ENCODE measurements at places on chromosomes 12 and 14.

DNA sequence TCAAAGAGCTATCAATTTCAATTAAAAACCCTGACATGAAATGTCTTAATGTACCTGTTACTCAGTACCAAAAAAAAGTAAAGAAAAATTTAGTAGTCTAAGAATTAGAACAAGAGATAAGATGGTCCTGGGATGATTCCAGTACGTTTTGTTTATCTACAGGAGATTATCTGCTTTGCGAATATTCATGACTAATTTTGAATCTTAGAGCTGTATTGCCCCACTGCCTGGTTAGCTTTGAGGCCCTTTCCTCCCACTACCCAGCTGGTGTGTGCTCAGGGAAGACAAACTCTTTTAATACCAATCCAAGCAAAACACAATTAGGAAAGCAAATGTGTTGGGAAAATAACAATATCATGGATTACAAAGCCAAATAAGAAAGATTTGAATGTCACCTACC lies 263.5 kb downstream of the FOXG1 start:
- DNase-seq, result no peak

GRCh38 chr12:68630050-68630449 lies 19.4 kb downstream of the RAP1B start:
- DNase-seq, result no peak

DNA sequence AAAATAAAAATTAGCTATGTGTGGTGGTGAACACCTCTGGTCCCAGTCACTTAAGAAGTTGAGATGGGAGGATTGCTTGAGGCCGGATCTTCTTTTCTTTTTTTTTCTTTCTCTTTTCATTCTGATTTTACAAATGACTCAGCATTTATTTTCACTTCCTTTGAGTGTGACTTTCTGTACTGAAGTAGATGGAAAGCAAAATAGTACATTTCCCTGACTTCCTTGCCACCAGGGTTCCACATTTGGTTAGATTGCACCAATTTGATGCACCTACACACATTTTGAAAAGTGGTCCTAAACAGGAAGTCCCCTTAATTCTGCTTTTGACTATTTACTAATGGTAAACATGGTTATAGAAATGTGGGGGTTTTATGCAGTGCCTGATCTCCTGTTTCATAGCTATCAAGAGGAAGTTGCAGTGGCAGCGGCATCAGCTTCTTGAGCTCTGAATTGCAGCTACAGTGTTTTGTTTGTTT lies 13.0 kb upstream of the LEMD3 start:
- DNase-seq, result peak; percentile 8

DNA sequence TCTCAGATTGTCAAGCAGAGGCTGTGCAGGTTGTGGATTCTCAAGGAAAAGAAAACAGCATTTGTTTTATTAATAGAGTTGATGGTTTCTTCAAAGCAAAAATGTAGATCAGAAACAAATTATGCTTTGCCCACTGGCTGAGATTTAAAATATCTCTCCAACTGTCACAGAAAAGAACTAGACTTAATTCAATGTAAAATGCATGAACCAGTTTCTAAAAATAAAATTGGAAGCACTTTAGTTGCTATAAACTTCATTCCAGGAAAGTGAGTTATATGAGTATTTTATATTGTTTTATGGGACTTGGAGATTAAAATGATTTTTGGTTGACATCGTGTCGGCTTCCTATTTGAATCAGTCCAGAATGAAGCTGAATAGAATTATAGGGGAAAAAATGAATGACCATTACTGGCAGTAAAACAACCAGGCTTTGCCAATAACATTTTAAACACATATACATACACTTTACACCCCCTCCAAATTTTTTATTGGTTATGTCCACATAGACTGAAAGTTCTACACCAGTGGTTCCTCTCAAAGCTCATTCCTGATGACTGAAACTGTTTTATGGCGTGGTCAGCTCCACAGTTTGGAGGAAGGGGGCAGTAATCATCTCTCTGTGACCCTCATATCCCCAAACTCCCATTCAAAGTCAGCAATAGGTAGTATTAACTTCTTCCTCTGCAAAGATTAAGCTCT lies 55.5 kb upstream of the DAAM1 start:
- no peak for DNase-seq

DNA sequence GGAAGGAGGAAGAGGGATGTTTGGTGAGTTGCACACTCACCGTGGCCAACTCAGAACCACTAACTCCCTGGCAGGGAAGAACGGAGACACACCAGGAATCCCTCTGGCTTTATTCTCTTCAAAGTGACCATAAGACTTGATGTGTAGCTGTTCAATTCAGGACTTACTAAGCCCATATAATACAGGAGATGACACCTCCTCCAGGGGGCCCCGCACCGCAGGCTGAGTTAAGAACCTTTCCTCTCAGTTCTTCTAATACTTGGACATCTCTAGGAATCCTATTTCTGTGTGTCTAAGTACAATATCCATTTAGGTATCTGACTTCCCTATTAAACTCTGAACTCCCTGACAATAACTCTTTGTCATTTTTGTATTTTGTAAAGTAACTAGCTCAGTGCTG lies 49.5 kb downstream of the DCAF4 start:
- no peak for DNase-seq

- DNase-seq, result no peak
Measured at GRCh38 chr12:98345308-98345876, 170.0 kb upstream of the TMPO start.

DNA sequence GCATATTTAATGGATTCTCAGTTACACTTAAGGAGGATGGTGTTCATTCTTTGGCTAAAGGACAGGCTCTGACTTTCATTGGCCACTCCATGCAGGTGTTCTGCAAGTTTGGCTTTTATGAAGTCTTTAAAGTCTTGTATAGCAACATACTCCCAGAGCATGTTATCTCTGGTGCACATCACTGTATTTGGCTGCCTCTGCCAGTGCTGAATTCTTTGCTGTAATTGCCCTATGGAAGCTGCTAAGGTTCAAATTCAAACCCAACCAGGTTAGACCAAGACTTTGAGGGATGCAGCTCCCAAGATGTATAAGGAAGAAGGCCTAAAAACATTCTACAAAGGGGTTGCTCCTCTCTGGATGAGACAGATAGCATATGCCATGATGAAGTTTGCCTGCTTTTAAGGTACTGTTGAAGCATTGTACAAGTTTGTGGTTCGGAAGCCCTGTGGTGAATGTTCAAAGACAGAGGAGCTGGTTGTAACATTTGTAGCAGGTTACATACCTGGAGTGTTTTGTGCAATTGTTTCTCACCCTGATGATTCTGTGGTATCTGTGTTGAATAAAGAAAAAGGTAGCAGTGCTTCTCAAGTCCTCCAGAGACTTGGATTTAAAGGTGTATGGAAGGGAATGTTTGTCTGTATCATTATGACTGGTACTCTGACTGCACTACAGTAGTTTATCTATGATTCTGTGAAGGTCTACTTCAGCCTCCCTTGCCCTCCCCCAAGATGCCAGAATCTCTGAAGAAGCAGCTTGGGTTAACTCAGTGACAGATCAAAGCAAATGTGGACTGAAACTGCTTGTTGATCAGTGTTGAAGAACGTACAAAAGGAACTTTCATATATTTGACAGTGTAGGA lies 19.4 kb downstream of the TMEM116 start:
- peak; percentile 45 for DNase-seq

DNA sequence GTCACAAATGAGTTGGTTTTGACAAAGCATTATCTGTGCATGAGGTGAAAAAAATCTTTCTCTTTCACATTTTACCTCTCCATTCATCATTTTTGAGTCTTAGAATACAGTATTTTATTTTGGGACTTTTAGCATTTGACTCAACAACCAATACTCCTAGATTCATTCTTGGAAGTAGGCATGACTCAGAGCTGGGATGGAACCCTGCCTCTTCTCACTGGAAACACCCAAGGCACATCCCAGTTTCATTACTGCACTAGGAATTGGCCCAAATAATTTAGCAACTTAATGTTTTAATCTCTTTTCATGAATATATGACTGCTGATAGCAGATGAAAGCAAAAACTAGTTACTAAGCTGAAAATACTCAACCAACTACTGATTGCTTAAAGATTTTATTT lies 3.3 kb upstream of the PDZRN4 start:
- DNase-seq, result no peak

DNA sequence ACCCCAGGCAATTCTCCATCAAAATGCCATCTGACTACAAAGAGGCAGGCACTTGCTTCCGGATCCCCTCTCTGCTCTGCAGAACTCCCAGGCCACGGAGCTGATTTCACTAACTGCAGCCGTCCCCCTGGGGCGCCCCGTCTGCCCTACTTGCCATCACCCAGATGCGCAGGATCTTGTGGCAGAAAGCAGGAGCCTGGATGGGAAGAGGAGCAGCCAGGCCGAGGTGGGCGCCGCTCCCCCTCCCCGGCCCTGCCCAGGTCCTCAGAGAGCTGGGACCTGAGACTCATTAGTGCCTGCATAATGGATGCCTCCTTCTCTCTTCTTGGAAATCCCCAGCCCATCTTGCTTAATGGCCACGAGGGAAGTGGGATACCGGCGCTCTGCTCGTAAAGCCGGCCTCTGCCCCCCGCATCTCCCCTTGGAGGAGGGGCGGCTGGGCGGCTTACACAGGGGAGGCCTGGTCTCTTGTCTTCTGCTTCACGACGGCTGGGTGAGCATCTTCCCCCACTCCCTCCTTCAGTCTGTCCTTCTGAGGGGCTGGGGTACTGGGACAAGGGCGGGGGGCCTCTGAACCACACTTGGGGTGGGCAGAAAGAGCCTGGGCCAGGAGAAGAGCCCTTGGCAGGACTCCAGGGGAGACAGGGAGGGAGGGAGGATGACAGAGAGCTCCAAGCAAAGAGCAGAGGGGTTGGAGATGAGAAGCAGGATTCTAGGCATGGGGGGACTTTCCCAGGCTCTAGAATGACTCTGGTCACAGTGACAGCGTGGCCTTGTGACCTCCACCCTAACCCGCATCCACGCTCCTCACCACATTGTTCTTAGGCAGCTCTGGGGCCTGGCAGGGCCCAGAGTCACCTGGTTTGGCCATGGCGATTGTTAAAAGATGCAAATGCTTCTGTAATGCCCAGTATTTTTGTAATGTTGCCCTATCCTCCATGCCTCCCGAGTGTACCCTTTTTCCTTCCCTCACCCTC lies 19.4 kb upstream of the EML1 start:
- DNase-seq, result no peak

GRCh38 chr12:126869644-126870043 lies 1397.3 kb upstream of the TMEM132C start:
- no peak for DNase-seq

DNA sequence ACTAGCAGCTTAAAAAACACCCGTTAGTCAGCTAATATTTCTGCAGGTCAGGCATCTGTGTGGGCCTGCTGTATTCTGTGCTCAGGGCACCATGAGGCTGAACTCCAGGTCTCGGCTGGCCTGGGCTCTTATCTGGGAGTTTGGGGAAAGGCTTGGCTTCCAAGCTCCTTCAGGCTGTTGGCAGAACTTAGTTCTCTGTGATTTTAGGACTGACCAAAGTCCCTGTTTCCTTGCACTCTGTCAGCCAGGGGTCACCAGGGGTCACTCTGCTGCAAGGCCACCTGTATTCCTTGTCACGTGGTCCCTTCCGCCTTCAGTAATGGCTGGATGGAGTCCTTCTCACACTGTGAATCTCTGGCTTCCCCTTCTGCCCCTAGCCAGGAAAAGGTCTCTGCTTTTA lies 586.4 kb downstream of the AACS start:
- no peak for DNase-seq

DNA sequence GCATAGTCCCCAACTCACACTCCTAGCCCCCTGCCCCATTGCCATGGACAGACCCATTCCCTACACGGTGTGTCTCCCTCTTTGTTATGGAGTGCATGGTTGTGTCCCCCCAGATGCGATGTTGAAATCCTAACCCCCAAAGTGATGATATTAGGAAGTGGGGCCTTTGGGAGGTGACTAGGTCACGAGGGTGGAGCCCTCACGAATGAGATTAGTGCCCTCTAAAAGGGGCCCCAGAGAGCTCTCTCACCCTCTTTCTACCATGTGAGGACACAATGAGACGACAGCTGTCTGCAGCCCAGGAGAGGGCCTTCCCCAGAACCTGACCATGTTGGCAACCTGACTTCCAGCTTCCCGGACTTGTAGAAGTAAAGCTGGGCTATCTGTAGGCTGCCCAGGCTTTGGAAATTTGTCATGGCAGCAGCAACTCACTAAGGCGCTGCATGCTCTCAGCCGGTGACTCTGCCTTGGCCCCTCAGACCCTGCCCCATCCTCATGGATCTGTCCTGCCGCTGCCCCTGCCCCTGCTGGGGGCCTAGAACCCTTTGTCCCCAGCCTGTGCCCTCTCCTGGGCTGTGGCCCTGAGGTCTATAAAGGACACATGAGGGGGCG lies 318.1 kb upstream of the RTL1 start:
- no peak for DNase-seq

- no peak for DNase-seq
Measured at GRCh38 chr12:9851050-9851449, 18.1 kb downstream of the CLEC2B start.

GRCh38 chr12:118038137-118038536 lies 21.6 kb downstream of the RFC5 start:
- DNase-seq, result no peak

- peak; percentile 61 for DNase-seq
Measured at GRCh38 chr14:98198385-98198784, 1073.6 kb downstream of the BCL11B start.

DNA sequence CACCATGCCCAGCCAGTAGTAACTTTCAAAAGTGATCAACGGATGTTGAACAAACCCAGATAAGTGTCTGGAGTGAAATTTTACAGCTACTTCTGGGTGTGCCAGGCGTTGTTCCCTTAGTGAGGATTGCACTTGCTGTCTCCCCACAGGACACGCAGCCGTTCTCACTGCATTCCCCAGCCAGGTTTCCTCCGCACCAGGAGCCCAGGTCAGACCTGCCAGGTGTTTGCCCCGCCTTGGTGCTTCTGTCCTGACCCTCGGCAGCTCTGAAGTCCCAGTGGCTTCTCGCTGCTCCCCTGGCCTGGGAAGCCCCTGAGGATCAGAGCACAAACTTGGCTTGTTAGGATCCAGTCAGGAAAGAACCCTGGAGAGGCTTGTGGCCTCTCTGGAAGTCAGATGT lies 36.2 kb downstream of the MMAB start:
- no peak for DNase-seq

GRCh38 chr12:15712823-15713660 lies 76.1 kb downstream of the EPS8 start:
- no peak for DNase-seq

DNA sequence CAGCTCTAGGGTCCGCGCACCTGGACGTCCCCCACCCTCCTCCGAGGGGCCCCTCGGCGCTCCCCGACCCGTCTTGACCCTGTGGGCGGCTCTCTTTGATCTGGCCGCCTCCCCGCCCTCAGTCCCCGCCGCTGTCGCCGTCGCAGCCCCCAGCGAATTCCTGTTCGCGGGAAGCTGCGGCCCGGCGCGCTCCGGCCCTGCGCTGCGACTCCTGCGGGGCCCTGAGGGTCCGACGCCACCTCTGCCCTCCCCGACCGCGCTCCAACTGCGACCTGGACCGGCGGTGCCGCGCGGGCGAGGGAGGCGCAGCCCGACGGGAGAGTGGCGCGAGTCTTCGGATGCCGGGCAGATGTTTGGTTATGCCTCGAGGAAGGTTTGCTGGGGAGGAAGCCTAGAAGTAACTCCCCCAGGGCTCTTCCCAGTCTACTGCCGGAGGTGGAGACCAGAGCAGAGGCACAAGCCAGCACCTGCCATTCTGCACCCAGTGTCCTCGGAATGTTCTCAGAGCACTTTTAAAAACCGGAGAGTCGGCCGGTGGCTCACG lies 440 bp upstream of the ISM2 start:
- no peak for DNase-seq

- no peak for DNase-seq
Measured at GRCh38 chr14:29637411-29637810, 290.2 kb downstream of the PRKD1 start.
